ENCODE measurements at places on chromosomes 3 and 15.

GRCh38 chr15:65377976-65378366, at the start of gene IGDCC3:
Gene IGDCC3, minus strand, starts transcription at chr15:65378002. Its CDS starts 214 bp downstream, at chr15:65377788.
- peaks cover 20% of the 10 kb centered on the region for H3K4me1 ChIP-seq
- H3K4me3 ChIP-seq = peak within 1 kb of the TSS; percentile 47
- no peak for DNase-seq
- peaks cover 91% of the 10 kb centered on the region for H3K27me3 ChIP-seq

DNA sequence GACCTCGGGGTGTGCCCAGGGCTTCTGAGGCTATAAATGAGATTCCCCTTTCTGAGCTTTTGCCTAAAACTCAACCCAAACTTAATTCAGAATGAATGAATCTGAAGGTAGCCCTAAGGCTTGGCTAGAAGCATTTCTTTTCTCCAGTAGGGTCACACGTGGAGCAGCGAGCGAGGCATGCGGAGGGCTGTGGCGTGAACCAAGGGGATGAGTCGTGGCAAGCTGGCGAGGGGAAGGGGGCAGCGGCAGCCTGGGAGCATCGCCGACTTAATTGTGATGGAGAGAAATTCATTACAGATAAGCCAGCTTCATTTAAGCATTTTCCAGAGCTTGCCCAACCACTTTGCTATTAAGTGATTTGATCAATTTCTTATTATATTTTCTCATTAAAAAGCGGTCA, 79.9 kb downstream of the CHSY1 start:
- H3K27ac ChIP-seq = no peak overlapping the region
- peaks cover 16% of the 10 kb centered on the region for H3K36me3 ChIP-seq
- H3K4me3 ChIP-seq = no peak overlapping the region
- H3K4me1 ChIP-seq = peaks cover 99% of the 10 kb centered on the region
- DNase-seq = no peak

- no peak overlapping the region for H3K4me3 ChIP-seq
- no peaks in the 10 kb centered on the region for H3K36me3 ChIP-seq
Observed at GRCh38 chr3:29720665-29721064, 439.8 kb downstream of the RBMS3 start.

GRCh38 chr3:158539414-158540014, 31.5 kb upstream of the MLF1 start:
- H3K27me3 ChIP-seq = no peaks in the 10 kb centered on the region
- peaks cover 20% of the 10 kb centered on the region for H3K36me3 ChIP-seq
- H3K27ac ChIP-seq = no peak overlapping the region
- no peak for DNase-seq
- no peak overlapping the region for H3K4me3 ChIP-seq

DNA sequence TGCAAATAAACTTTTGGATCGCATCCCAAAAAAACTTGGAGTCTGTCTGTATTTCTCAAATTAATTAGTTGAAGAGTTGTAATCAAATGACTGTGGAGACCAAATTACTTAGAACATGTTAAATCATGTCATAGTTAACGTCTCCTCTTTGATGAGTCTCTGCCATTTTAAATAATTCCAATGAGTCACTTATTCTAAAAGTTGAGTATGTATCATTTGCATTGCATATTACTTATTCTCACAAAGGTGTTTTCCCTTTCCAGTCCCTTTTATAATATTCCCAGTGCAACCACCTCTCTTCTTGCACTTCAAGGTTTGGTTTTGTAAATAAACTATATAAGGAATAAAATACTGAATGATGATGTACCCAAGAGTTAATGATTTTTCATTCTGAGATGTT, 36.0 kb upstream of the MBNL1 start:
- DNase-seq = no peak
- no peak overlapping the region for H3K4me3 ChIP-seq
- H3K27ac ChIP-seq = no peak overlapping the region
- no peaks in the 10 kb centered on the region for H3K27me3 ChIP-seq
- H3K4me1 ChIP-seq = peaks cover 50% of the 10 kb centered on the region

DNA sequence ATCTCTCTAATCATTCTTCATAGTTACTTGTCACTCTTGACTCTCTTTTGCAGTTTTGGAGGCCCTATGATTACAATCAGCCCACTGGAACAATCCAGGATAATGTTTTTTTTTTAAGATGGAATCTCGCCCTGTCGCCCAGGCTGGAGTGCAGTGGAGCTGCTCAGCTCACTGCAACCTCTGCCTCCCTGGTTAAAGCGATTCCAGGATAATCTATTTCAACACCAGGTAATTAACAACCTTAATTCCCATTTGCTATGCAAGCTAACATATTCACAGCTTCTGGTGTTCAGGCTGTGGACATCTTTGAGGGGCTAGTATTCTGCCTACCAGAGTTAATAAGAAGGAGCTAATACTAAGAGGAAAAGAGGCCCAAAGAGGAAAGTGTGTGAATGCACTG, 1.1 kb upstream of the BLOC1S6 start:
- DNase-seq = no peak
- H3K4me1 ChIP-seq = peaks cover 33% of the 10 kb centered on the region
- H3K36me3 ChIP-seq = no peaks in the 10 kb centered on the region
- peak overlapping the region; percentile 67 for H3K4me3 ChIP-seq

- H3K27ac ChIP-seq = no peak overlapping the region
- H3K36me3 ChIP-seq = no peaks in the 10 kb centered on the region
- no peaks in the 10 kb centered on the region for H3K4me1 ChIP-seq
- H3K4me3 ChIP-seq = no peak overlapping the region
- DNase-seq = peak; percentile 11
- H3K27me3 ChIP-seq = no peaks in the 10 kb centered on the region
Observed at GRCh38 chr15:29045717-29046116, 159.9 kb downstream of the APBA2 start.

- H3K27ac ChIP-seq = peak overlapping the region; percentile 73
- peaks cover 59% of the 10 kb centered on the region for H3K4me1 ChIP-seq
- no peak for DNase-seq
Observed at GRCh38 chr15:56207711-56208110, 36.0 kb downstream of the RFX7 start.

DNA sequence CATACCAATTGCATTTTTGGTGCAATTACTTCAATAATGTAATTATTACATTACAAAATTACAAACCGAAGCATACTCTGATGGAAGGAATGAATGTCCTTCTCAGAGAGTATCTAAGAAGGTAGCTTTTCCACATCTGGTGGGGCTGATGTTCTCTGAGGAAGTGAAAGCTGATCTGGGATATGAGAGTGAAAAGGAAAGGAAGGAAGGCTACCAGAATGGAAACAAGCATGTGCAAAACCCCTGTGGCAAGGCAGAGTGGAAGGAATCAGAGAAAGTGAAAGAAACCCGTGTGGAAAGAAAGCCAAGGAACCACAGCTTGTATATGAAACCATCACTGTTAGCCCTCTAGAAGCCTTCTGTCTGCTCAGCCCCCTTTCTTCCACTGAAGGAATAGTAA, 35.3 kb upstream of the GOLGA8A start:
- H3K4me1 ChIP-seq = no peaks in the 10 kb centered on the region
- H3K27ac ChIP-seq = no peak overlapping the region
- H3K36me3 ChIP-seq = no peaks in the 10 kb centered on the region
- H3K4me3 ChIP-seq = no peak overlapping the region
- DNase-seq = no peak

DNA sequence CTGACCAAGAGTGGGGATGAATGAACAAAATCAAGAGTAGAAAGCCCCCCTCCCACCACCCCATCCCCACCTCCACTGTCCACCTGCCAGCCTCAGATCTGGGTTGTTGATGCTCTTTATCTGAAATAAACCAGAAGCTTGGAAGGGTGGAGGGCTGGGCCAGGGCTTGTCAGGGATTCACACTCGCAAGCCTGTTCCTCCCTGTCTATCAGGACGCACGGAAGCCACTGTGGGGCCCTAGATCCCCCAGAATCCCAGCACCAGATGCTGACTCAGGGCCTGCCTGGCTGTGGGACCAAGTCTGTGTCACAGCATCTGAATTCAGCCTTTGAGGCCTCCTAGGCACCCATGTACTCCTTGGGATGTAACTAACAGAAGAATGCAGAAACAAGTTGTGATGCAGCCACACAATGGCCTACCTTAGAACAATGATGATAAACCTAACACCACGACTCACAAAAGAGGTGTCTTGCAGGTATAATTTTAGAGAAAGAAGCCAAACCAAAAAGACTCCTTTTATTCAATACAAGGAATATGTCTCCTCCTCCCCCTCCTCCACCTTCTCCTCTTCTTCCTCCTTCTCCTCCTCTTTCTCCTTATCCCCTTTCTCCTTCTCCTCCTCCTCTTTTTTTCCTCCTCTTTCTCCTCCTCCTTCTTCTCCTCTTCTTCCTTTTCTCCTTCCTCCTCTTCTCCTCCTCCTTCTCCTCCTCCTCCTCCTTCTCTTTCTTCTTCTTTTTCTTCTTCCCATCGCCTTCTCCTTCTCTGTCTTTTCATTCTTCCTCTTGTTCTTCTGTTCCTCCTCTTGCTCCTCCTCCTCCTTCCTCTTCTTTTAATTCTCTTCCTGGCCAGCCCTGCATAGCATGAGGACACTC, 234.7 kb downstream of the PLCL2 start:
- no peak overlapping the region for H3K27ac ChIP-seq
- H3K4me3 ChIP-seq = no peak overlapping the region

DNA sequence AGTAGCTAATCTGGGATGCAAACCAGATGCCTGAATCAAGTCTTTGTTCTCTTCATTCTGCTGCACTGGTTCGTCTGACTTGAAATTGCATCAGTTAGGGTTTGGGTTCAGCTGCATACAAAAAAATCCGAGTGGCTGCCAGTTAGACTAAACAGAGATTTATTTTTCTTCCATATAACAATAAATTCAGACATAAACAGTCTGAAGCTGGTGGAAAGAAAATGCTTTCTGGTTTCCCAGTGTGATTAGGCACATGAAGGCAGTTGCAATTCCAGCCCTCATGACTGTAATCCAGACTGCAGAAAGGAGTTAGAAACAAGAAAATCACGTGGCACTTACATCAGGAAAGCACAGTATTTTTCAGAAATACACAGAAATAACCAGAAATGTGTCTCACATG, 930.7 kb downstream of the MCTP2 start:
- H3K27me3 ChIP-seq = no peaks in the 10 kb centered on the region
- H3K36me3 ChIP-seq = no peaks in the 10 kb centered on the region
- H3K4me3 ChIP-seq = no peak overlapping the region
- H3K4me1 ChIP-seq = no peaks in the 10 kb centered on the region
- no peak overlapping the region for H3K27ac ChIP-seq

DNA sequence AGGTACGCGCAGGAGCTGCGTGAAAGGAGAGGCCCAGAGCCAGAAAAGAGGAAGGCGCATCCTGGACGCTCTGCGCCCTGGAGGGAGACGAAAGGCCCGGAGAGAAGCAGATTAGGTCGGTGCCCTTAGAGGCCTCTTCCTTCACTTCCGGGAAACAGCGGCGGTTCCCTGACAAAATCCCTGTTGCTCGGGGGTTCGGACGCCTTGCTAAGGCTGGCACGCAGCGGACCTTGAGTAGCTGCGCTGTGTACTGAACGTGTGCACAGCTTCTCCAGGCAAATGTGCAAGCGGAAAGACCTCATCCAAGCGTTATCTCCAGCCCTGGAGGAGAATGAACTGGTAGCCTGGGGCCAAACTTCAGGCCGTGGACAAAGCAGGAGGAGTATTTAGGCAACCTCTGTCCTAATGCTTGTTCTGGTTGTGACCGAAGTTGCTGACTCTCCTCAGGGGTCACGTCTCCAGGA, 3.0 kb upstream of the SOX14 start:
- H3K4me1 ChIP-seq = no peaks in the 10 kb centered on the region
- no peak overlapping the region for H3K4me3 ChIP-seq
- H3K27ac ChIP-seq = no peak overlapping the region
- no peak for DNase-seq
- H3K36me3 ChIP-seq = no peaks in the 10 kb centered on the region

DNA sequence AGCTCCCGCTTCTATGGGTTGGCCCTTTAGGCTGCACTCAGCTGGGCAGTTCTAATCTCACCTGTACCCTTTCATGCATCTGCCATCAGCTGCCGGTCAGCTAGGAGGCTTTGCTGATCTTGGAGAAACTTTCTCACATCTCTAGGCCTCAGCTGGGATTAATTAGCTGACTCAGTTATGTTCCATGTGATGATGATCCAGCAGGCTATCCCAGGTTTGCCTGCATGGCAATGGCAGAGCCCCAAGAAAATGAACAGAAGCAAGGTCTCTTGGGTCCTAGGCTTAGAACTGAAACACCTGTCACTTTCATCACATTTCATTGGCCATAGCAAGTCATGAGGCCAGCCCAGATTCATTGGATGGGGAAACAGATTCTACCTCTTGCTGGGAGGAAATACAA, 304.6 kb upstream of the TBC1D5 start:
- H3K27ac ChIP-seq = no peak overlapping the region
- H3K36me3 ChIP-seq = no peaks in the 10 kb centered on the region
- no peaks in the 10 kb centered on the region for H3K4me1 ChIP-seq
- no peak for DNase-seq
- no peaks in the 10 kb centered on the region for H3K27me3 ChIP-seq
- no peak overlapping the region for H3K4me3 ChIP-seq

- H3K36me3 ChIP-seq = no peaks in the 10 kb centered on the region
- DNase-seq = no peak
- H3K27me3 ChIP-seq = no peaks in the 10 kb centered on the region
- H3K27ac ChIP-seq = no peak overlapping the region
- H3K4me3 ChIP-seq = no peak overlapping the region
Observed at GRCh38 chr3:4744405-4745234, 234.6 kb upstream of the BHLHE40 start.

- H3K27me3 ChIP-seq = no peaks in the 10 kb centered on the region
- DNase-seq = peak; percentile 64
- H3K36me3 ChIP-seq = no peaks in the 10 kb centered on the region
- H3K27ac ChIP-seq = no peak overlapping the region
- no peaks in the 10 kb centered on the region for H3K4me1 ChIP-seq
- H3K4me3 ChIP-seq = no peak overlapping the region
Observed at GRCh38 chr3:194801461-194802432, 116.1 kb downstream of the FAM43A start.

DNA sequence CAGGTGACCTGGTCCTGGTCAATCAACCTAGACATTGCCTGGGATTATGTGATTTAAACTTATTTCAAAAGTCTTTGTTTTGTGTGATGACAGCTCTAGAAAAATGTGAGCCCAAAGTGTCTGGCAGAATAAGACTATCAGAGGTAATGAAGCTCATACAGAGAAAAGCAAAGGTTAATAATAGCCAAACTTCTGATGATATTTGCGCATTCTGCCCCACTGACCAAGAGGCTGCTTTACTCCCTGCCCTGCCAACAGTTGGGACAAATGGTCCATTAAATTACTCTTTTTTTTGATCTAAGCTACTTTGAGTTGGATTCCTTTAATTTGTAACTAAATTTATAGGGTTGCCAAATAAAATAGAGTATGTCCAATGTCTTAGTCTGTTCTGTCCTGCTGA, 911.2 kb downstream of the MCTP2 start:
- H3K27ac ChIP-seq = no peak overlapping the region
- H3K4me1 ChIP-seq = no peaks in the 10 kb centered on the region
- no peak overlapping the region for H3K4me3 ChIP-seq
- DNase-seq = no peak
- no peaks in the 10 kb centered on the region for H3K27me3 ChIP-seq
- no peaks in the 10 kb centered on the region for H3K36me3 ChIP-seq
